Immature natural killer cell (primary cell): ENCODE measurements at places on chromosomes 3 and 15.

- no peak overlapping the region for H3K4me3 ChIP-seq
- H3K27me3 ChIP-seq = no peaks in the 10 kb centered on the region
- no peaks in the 10 kb centered on the region for H3K4me1 ChIP-seq
- no peak for DNase-seq
- no peak overlapping the region for H3K27ac ChIP-seq
Measured at GRCh38 chr3:98151241-98151640, 4.0 kb downstream of the OR5H14 start.

GRCh38 chr15:73989001-73989798 lies 2.9 kb downstream of the STOML1 start:
- peaks cover 15% of the 10 kb centered on the region for H3K36me3 ChIP-seq
- H3K27ac ChIP-seq = no peak overlapping the region
- no peak overlapping the region for H3K4me3 ChIP-seq
- H3K4me1 ChIP-seq = peaks cover 24% of the 10 kb centered on the region
- no peaks in the 10 kb centered on the region for H3K27me3 ChIP-seq

- H3K36me3 ChIP-seq = no peaks in the 10 kb centered on the region
- H3K27me3 ChIP-seq = peaks cover 3% of the 10 kb centered on the region
- H3K4me3 ChIP-seq = no peak overlapping the region
- H3K27ac ChIP-seq = no peak overlapping the region
Measured at GRCh38 chr3:45082142-45082538, 56.0 kb downstream of the CLEC3B start.

DNA sequence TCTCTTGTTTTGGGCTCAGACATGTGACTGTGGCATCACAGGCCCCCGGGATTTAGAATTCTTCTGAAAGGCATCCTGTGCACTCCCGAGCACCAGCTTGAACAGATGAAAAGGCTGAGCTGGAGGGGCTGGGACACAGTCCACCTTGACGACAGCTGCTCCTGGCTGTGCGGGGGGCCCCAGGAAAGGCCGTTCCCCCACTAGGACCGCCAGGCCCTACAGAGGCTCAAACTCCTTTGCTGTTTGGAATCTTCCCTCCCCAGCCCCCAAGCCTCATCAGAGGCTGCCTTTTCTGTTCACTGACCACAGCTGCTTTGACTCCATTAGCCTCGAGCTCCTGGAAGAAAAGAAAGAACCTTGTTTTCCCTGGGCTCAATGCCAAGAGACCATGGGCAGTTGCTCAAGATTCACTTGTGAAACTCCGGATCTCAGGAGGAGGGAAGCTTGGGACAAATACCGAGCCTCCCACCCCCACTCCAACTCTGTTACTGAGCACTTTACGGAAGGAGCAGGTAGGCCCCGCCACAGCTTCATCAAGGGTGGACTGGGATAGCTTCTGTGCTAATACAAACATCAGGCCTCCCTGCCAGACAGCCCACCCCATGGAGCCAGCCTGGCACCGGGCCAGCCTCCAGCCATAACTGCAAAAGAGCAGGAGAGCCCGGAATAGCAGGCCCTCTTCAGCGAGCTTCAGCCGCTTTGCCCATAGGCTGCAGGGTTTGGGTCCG lies 15.7 kb downstream of the CIDEC start:
- no peaks in the 10 kb centered on the region for H3K36me3 ChIP-seq
- peaks cover 4% of the 10 kb centered on the region for H3K27me3 ChIP-seq
- peaks cover 26% of the 10 kb centered on the region for H3K4me1 ChIP-seq
- no peak overlapping the region for H3K4me3 ChIP-seq

GRCh38 chr3:141366285-141367037 lies 1.8 kb upstream of the ZBTB38 start:
- no peak for DNase-seq
- no peak overlapping the region for H3K27ac ChIP-seq
- no peak overlapping the region for H3K4me3 ChIP-seq
- no peaks in the 10 kb centered on the region for H3K36me3 ChIP-seq
- H3K4me1 ChIP-seq = peaks cover 6% of the 10 kb centered on the region

GRCh38 chr15:45539680-45540079 lies 17.1 kb upstream of the SLC30A4 start:
- no peaks in the 10 kb centered on the region for H3K27me3 ChIP-seq
- H3K4me1 ChIP-seq = no peaks in the 10 kb centered on the region
- H3K4me3 ChIP-seq = no peak overlapping the region
- no peaks in the 10 kb centered on the region for H3K36me3 ChIP-seq
- no peak for DNase-seq
- H3K27ac ChIP-seq = no peak overlapping the region

DNA sequence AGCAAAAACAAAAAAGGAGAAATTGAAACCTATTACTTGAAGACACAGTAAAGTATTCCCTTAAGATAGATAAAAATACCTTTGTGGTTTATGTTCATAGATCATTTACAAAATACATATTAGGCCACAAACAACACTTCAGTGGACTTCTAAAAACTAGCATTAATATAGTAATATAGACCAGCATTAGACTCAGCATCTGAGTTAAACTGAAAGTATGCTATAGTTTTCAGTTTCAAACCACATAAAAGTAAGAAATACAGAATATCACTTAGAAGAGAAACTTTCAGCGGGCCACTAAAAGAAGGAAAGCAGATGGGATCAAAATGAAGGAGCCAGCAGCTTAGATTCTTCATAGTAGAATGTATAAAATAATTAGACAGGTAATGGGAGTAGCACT lies 86.6 kb downstream of the MSL2 start:
- DNase-seq = no peak
- no peak overlapping the region for H3K27ac ChIP-seq
- H3K4me1 ChIP-seq = no peaks in the 10 kb centered on the region
- H3K36me3 ChIP-seq = peaks cover 3% of the 10 kb centered on the region
- no peaks in the 10 kb centered on the region for H3K27me3 ChIP-seq
- no peak overlapping the region for H3K4me3 ChIP-seq

GRCh38 chr3:34073961-34074360 lies 275.5 kb downstream of the PDCD6IP start:
- peaks cover 24% of the 10 kb centered on the region for H3K4me1 ChIP-seq
- no peak for DNase-seq
- H3K27me3 ChIP-seq = peaks cover 6% of the 10 kb centered on the region
- H3K27ac ChIP-seq = no peak overlapping the region
- H3K4me3 ChIP-seq = no peak overlapping the region

GRCh38 chr3:71316066-71316777 lies 267.3 kb downstream of the FOXP1 start:
- no peaks in the 10 kb centered on the region for H3K36me3 ChIP-seq
- DNase-seq = no peak
- H3K27ac ChIP-seq = no peak overlapping the region
- no peaks in the 10 kb centered on the region for H3K27me3 ChIP-seq
- no peaks in the 10 kb centered on the region for H3K4me1 ChIP-seq
- no peak overlapping the region for H3K4me3 ChIP-seq

DNA sequence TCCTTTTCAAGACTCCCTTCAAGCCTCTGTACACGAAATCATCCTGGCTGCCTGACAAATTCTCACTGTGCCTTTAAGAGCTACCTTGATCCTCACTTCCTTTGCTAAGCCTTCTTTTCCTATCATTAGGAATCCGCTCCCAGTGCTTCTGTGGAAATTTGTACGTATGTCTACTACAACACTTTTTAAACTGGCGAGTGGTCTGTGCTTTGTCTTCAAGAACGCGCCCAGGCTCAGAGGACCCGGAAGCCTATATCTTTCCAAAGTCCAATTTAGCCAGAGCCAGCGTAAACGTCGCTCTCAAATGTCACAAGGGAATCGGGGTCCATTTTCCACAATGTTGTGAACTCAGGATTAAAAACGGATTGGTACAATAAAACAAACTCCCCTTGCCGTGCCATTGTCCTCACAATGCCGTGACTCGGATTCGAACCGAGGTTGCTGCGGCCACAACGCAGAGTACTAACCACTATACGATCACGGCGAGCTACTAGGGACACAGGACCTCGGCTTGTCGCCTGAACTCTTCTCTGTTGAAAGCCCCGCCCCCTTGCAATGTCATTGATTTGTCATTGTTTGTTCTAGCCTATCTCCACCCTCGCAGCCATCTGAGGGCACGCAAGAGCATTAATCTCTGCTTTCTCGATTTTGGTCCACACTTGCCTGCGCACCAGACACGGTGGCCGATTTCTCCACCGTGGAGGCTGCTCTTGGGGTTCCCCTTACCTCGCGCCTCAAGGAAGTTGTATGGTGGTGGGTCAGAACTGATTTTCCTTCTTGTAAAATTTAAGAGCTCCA lies 12.4 kb upstream of the SHF start:
- DNase-seq = peak; percentile 97
- peaks cover 16% of the 10 kb centered on the region for H3K27me3 ChIP-seq
- H3K36me3 ChIP-seq = no peaks in the 10 kb centered on the region
- no peak overlapping the region for H3K4me3 ChIP-seq
- no peak overlapping the region for H3K27ac ChIP-seq
- H3K4me1 ChIP-seq = peaks cover 9% of the 10 kb centered on the region
